ENCODE measurements at places on chromosomes 2 and 18. TPM values are rescaled to one million over a fixed set of nuclear protein-coding genes. Genes with fewer than 3 reads are reported as not detected.

DNA sequence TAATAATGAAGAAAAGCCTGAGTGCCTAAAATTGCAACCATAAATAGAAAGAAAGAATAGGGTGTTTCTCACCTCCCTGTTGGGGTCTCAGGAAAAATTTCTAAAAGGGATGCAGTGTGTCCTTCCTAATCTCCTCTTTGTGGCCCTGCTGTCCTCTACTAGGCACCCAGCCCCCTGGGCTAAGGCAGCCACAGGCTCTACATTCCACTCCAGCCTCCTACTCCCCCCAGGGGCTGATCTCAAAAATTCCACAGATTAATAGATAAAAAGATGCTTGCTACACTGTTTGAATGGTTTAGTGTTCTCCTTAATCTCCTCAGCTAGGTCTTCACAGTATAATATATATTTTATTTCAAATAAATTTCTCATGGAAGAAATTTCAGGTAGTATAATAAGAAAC lies 17.6 kb downstream of the SATB2 start:
- DNase-seq: no peak

- no peak for DNase-seq
Measured at GRCh38 chr18:3066341-3067110, 53.6 kb upstream of the LPIN2 start.

- DNase-seq: no peak
Measured at GRCh38 chr2:158182676-158183295, 81.1 kb downstream of the UPP2 start.

DNA sequence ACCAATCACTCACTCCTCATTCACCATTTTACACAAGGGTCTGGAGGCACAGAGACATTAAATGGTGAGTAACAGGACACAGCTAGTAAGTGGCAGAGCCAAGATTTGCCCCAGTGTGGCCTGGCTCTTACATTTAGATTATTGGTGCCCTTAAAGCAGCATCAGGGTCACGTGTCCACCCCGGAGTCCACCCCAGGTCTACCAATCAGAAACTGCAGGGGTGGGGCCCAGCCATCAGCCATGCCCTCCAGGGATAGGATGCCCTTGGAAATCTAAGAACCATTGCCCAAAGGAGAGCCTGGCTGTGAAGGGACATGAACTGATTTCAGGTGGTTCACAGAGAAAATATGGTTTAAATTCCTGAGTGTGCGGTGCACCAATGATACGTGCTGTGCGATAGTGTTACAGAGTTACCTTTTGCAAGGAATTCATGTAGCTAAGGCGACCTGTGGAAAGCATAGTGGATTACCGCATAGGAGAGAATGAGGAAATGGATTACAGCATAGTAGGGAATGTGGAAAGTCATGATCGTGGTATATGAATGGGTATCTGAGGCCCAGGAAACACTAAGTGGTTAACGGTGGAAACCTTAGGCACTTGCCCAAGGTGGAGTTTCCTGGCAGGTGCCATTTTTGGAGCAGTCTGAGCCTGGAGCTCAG lies 17.8 kb downstream of the IGFBP5 start:
- DNase-seq: no peak

- no peak for DNase-seq
Measured at GRCh38 chr2:100603414-100603813, 40.6 kb downstream of the PDCL3 start.

GRCh38 chr2:137185378-137186078 lies 420.2 kb downstream of the THSD7B start:
- DNase-seq: no peak

DNA sequence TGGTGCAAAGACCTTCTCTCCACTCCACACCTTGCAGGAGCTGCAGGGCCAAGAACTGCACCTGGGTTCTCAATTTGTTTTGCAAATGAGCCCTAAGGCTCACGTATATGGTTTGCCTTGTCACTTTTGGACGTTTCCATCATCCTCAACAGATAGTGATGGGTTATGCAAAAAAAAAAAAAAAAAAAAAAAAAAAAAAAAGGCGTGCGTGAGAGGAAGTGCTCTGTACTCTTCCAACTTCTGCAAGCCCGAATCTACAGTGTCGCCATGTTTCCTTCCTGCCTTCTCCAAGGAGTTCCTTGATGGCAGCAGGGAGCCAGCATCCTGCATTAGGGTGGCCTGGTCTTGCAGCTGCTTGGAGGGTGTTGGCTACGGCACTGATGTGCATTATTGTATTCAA lies 4.0 kb upstream of the INHBB start:
- DNase-seq: no peak

GRCh38 chr2:12761104-12761503 lies 44.4 kb downstream of the TRIB2 start:
- no peak for DNase-seq

DNA sequence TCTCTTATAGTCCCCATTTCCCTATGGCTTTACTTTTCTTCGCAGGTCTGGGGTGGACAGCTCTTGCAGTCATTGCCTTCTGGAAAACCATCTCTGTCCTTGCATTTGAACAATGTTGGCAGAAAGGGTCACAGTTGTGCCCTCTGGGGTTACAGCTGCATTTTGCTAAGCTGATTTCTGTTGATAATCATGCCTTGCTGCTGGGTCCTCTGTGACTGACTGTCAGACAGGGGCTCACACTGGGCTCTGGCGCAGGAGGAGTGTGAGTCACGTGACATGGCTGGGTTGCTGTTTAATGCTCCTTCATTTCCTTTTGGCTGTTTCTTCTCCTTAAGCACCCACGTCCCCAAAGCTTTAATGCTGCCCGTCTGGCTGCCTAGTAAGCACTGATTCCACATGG lies 196.6 kb upstream of the LHCGR start:
- no peak for DNase-seq

DNA sequence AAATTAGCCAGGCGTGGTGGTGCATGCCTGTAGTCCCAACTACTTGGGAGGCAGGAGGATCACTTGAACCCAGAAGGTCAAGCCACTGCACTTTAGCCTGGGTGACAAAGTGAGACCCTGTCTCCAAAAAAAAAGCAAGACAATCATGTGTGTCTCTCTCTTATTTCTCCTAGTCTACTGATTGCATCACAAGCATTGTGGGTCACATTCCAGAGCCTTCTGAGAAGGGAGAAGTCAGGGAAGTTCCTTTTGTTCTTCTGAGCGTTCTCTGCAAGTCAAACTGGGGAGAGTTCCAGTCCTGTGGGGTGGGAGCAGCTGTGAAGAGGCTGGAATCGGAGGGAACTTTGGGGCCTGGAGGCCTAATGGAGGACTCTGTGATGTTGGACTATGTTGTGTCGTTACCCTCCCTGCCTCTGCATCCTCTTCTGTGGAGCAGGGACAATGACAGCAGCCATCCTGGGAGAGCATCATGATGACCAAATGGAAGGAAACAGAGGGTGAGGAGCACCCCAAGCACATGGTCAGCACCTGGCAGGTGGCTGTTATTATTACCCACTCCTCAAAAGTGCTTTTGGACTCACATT lies 115.4 kb downstream of the MRO start:
- no peak for DNase-seq

Gene REEP1
- total RNA-seq: not detected

Gene EN1
- total RNA-seq: not detected

Gene DYSF
- 23.0 TPM for total RNA-seq

Gene GCG
- total RNA-seq: not detected
